Transverse colon (tissue), 4 donors: ENCODE measurements at places on chromosomes 5 and 9.

GRCh38 chr9:124860582-124861341, 995 bp downstream of the RPL35 start:
- DNase-seq: no peak

GRCh38 chr9:35294066-35294465, 132.3 kb downstream of the UNC13B start:
- DNase-seq: no peak

- DNase-seq: no peak
Measured at GRCh38 chr9:80447876-80448275, 876.1 kb downstream of the TLE4 start.

DNA sequence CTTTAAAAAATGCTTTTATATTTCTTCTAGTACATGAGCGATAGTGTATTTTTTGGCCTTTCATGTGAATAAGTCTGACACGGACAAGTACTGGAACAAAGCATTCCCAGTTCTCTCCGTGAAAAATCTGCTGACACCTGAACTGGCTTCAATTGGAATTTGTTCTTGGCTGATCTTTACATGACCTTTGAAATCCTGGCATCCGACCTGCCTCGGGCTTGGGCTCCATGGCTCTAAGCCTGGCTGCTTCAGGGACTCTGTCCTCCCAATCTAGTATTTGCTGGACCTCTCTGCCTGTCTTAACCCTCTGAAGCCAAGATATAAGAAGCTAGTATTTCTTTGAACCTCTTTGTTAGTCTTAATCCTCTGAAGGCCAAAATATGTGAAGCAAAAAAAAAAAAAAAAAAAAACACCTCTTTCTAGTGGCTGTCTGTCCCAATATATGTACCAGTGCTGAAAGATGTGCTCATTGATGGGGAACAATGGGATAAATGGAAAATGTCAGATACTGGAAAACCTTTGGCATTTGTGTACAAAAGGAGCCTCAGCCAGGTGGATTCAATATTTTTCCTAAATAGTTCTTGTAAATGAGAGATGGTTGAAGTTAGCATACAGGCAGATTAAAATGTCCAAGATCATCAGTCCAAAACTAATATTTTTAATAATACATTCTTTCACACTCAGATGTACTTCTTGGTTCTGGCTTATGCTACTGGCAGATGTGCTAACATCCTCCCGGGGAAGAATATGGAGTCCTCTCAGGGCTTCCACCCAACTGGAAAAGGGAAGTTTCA, 470.6 kb downstream of the TUSC1 start:
- no peak for DNase-seq

GRCh38 chr5:109305352-109305751, 104.4 kb downstream of the PJA2 start:
- DNase-seq: no peak

DNA sequence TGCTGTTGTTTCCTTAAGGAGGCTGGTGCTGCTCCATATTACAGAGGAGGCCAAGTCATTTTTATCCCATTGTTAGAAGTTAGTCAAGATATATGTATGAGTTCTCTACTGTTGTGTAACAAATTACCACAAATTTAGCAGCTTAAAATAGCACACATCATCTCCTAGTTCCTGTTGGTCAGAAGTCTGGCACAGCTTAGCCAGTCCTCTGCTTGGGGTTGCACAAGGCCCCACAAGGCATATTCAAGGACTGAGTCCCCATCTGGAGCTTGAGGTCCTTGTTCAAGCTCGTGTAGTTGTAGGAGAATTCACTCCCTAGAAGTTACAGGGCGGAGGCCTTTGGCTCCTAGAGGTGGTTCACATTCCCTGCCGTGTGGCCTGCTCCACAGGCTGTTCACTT, 14.7 kb downstream of the MTAP start:
- DNase-seq: no peak

DNA sequence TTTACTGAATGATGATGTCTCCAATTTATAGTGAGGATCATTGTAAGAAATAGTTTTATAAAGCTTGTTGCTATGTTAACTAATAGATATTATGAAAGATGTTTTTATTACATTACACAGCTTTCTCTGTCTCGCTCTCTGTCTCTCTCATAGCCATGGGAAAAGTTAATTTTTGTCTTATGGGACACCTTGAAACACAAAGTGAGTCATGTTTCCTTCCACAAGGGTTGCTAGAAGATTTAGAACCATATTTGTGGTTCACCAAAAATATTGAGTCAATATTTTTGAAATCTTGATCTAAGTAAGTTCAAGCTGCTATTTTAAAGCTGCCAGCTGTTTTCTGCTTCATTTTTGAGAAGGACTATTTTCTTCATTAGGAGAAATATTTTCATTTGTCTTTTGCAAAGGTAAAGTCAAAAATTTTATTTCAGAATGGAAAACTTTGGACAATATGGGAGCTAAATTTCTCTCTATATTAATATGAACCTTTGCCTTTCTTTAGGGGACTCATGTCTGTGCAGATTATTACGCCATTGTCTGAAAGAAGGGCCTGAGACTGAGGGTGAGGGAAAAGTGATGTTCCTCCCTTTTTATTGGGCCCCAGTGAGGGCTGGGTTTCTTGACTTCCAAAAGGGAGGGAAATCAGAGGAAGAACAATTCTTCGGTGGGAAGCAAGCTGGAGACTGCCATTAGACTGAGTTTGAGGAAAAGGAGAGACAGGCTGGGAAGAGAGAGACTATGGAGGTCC, 87.9 kb upstream of the SLC24A2 start:
- no peak for DNase-seq

DNA sequence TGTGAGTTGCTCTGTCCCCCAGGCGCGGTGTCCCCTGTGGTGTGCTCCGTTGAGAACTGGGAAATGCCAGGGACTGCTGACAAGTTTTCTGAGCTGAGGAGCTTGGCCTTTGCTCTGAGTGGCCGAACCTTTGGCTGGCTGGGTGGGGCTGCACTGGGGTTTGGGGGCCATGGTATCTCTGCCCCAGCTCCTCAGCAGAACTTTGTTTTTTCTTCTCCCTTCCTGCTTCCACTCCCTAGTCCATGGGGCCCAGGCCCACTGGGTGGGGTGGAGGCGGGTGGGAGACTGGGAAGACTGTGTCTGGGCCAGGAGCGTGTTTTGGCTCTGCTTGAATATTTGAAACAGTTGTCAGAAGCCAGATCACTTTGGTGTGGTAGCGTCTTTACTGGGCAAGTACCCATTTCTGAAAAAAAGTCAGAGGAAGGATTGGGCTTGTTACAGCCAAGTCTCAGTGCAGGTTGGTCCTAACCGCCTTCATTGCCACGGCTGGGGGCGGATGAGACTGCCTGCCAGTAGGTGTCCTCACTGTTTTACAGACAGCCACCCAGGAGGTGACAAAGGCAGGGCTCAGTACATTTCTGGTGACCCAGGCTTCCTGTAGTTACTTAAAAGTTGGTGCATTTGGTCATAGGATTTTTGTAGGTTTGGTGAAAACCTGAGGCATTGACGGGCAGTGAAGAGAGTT, 92.7 kb downstream of the DAB2IP start:
- peak; percentile 75 for DNase-seq

DNA sequence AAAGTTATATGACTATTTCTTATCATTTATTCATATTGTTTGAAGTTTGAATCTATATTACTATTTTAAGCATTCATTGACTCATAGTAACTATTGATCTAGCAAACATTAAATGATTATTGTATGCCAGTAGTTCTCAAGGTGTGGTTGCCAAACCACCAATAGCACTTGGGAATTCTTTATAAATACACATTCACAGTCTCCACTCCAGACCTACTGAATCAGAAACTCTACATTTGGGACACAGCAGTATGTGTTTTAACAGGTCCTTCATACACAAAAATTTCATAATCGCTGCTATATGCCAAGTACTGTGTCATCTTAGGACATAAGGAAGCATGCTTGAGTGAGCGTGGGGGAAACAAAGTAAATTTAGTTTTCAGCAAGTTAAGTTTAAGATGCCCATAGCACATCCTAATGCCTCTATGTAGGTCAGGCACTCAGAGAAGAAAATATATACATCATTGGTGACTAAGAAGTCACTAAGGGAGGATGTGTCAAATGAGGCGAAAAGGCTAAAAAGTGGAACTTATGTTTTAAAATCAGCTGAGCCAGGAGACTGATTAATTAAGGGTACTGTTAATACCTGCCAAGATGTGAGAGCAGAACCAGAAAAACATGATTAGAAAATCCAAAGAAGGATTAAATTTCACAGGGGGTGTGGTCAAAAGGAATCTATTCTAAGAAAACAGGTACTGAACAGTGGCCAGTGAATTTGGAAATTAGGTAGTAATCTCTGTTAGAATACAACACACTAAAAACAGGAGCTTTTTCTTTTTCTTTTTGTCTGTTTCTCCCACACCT, 340.8 kb downstream of the HCN1 start:
- DNase-seq: no peak

DNA sequence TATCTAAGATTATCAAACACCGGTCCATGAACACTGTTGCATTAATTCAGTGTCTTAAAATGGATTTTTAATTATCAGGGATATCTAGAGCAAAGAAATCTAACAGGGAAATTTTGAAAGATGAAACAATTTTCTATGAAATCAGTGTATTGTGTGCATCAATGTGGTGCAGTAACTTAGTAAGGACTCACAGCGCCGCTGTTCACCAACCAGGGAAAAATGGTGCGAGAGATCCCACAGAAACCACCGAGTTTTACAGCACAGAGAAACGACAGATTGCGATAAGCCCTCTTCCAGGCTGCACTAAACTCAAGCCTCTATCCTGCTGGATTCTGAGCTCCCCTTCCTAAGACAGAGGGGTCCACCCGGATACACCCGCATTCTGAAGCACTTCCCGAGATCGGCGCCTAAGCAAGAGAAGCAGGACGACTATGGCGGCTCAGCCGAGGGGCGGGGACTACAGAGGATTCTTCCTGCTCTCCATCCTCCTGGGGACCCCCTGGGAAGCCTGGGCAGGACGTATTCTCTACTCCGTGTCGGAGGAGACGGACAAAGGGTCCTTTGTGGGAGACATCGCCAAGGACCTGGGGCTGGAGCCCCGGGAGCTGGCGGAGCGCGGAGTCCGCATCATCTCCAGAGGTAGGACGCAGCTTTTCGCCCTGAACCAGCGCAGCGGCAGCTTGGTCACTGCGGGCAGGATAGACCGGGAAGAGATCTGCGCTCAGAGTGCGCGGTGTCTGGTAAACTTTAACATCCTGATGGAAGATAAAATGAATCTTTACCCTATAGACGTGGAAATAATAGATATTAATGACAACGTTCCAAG, at the start of gene PCDHGA7:
PCDHGA7 (plus strand) TSS at position 274 of the 826 bp plus-strand sequence; CDS start at position 432, 158 bp downstream.
- DNase-seq: no peak

- DNase-seq: no peak
Measured at GRCh38 chr5:35745660-35746059, 111.0 kb upstream of the IL7R start.

GRCh38 chr9:110954822-110955291, 83.4 kb downstream of the LPAR1 start:
- no peak for DNase-seq

DNA sequence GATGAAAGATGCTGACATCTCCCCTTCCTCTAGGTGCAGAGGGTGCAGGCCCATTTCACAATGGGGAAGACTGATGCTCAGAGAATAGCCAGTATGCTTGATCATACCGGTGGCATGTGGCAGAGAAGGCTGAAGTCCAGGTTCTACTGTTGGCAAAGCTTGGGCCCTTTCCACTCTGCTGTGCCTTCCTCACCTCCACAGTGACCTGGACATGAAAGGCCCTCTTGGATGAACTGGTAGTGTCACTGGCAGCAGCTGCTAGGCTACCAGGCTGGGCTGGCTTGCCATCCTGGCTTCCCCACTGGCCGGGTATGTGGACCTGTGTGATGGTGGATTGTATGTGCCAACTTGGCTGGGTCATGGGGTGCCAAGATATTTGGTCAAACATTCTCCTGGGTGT, 92.0 kb downstream of the GADD45G start:
- DNase-seq: no peak

DNA sequence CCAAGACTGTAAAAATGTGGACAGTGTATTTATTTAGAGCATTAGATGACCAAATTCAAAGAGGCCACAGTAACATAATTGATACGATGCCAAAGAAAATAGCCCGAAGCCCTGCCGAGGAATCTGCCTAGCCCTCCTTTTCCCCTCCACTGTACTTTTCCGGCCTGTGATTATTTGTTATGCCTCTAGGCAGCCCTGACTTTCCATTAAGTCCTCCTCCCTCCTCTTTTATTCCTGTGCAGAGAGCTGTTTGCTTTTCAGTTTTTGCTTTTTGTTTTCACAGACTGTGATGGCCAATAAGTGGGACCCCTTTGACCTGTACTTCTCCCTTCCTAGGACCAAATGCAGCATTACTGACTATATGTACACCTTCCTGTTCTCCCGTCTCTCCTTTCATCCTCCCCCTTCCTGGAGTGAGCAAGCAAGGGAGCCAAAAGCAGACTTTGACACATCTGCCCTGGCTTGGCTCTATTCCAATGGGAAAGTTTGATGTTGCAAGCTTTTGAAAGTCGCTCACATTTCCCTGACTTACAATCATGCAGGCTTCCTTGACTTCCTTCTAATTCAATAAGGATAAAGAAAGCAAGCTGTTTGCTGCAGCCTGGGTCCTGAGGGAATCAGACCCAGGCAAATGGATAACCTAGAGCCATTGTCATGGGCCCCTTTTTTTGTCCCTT, 76.1 kb downstream of the NREP start:
- peak; percentile 66 for DNase-seq

DNA sequence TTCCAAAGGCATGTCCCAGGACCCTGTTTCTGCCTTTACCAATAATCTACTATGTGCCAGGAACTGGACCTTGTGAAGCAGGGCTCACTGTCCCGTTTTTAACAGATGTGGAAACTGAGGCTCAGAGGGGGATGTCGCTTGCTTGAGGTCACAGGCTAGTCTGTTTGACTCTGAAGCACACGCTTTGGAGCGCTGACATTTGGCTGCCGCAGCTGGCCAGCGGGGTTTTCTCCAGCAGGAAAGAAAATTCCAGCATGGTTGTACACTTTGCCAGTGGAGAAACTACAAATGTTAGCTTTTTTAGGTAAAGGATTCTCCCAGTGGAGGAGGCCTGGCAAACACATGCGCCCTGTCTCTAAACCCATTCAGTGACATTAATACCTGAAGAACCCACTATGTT, 50.5 kb downstream of the SH3PXD2B start:
- DNase-seq: no peak

DNA sequence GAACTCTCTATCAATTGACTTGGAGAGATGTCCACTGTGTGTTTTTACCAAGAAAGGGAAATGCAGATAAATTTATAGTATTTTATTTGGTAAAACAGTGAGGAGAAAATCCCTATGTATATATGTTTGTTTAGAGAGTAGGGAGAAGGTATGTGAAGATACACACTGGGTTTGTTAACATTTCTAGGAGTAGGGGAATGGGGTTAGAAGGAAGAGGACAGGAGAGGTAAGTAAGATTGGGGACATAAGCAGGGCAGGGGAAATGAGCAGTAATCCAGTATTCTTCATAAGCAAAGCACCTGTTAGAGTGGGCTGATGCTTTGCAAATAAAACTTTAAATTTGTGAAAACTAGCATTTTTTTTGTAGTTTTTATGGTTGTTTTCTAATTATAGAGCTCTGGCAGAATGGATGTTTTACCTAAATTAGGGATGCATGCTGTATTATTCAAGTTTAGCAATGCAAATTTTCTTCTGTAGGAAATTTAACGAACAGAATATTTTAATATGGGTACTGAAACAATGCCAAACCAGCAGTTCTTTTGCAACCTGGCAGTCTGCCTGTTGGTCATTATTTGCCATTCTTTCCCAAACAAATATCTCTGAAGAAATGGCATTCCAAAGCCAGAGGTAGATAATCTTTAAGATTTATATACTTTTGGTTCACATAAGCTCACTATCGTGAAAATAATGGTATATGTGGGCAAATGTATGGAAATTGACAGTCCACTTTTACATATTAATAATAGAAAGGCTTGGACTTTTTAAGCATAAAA, 19.4 kb upstream of the DCP2 start:
- DNase-seq: no peak
